ENCODE measurements at places on chromosomes 11 and 22.

- no peak for DNase-seq
Observed at GRCh38 chr11:37544491-37544890, 946.5 kb upstream of the RAG2 start.

DNA sequence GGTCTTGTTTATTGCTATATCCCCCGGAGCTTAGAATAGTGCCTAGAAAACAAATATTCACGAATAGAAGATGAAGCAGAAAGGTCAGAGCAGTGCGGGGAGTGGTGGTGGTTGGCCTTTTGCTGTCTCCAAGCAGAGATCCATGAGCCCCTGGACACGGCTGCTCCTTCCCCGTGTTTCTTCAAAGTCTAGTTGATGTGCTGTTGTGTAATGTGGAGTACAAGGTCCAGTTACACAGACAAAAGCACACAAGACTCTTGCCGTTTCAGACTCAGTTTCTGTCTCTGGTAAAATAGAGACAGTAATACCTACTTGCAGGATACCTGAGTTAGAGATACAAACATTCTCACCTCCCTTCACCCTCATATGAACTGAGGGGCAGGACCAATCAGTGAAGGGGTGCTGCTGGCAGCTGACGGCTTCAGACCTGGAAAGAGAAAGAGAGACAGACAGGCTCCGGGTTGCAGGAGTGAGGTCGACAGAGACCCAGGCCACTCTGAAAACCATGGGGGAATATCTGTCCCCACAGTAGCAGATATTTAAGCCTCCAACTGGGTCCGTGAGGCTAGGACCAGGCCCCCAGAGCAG, 56.2 kb downstream of the RASSF10 start:
- no peak for DNase-seq

GRCh38 chr11:43393765-43394355, 35.1 kb downstream of the TTC17 start:
- no peak for DNase-seq

- peak; percentile 76 for DNase-seq
Observed at GRCh38 chr11:126284829-126285228, 1.9 kb downstream of the TIRAP start.

GRCh38 chr11:32466279-32466915, 31.1 kb upstream of the WT1 start:
- DNase-seq: no peak

GRCh38 chr22:24093855-24094254, 82.8 kb downstream of the CABIN1 start:
- DNase-seq: no peak

GRCh38 chr11:132429685-132430084, 1059.3 kb downstream of the NTM start:
- no peak for DNase-seq

- DNase-seq: no peak
Observed at GRCh38 chr22:30280505-30280904, 8.8 kb downstream of the CASTOR1 start.

GRCh38 chr22:43571181-43571580, 159.4 kb downstream of the MPPED1 start:
- DNase-seq: no peak

DNA sequence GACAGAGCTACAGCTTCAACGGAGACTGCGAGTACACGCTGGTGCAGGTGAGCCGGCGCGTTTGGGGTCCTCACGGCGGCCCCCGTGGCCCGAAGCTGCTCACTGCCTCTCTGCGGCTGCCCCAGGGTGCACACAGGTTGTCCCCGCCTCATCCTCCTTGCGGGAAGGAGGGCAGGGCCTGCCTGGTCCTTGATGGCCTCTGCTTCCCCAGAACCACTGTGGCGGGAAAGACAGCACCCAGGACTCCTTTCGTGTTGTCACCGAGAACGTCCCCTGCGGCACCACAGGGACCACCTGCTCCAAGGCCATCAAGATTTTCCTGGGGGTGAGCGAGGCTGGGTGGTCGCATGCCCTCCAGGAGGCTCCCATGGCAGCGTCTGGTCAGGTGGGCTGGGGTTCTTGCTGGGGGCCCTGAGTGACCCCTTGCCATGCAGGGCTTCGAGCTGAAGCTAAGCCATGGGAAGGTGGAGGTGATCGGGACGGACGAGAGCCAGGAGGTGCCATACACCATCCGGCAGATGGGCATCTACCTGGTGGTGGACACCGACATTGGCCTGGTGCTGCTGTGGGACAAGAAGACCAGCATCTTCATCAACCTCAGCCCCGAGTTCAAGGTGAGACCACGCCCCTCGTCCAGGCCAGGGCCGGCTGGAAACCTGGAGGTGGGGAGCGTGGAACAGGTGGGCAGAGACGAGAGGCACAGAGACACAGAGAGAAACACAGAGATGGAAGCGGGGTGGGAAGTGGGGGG, 19.4 kb downstream of the MUC5AC start:
- no peak for DNase-seq

- peak; percentile 64 for DNase-seq
Observed at GRCh38 chr11:20363500-20364340, at the start of gene HTATIP2. Gene HTATIP2 (plus strand): TSS chr11:20363714. CDS start chr11:20364238, 524 bp downstream.
